ENCODE measurements at places on chromosomes 11 and 22. TPM values are rescaled to one million over a fixed set of nuclear protein-coding genes. Genes with fewer than 3 reads are reported as not detected.

GRCh38 chr11:7165911-7166310 is 77.1 kb downstream of the RBMXL2 start:
- DNase-seq = no peak

GRCh38 chr11:47183969-47184368 is 2.3 kb downstream of the PACSIN3 start:
- no peak for DNase-seq

GRCh38 chr11:640021-640706 is 3.1 kb downstream of the DRD4 start:
- DNase-seq = no peak

DNA sequence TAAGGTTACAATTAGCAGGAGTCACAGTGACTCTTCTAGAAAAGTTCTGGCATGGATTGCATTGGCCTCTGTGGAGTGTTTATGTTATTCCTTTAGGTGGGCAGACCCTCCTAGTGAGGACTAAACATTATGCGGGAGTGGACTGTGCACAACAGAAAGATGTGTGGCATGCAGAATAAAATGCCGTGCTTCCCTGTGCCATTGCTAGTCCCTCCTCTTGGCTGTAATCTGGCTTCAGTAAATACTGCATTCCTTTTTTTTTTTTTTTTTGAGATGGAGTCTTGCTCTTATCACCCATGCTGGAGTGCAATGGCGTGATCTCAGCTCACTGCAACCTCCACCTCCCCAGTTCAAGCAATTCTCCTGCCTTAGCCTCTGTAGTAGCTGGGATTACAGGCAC is 45.0 kb downstream of the SLC5A1 start:
- no peak for DNase-seq

DNA sequence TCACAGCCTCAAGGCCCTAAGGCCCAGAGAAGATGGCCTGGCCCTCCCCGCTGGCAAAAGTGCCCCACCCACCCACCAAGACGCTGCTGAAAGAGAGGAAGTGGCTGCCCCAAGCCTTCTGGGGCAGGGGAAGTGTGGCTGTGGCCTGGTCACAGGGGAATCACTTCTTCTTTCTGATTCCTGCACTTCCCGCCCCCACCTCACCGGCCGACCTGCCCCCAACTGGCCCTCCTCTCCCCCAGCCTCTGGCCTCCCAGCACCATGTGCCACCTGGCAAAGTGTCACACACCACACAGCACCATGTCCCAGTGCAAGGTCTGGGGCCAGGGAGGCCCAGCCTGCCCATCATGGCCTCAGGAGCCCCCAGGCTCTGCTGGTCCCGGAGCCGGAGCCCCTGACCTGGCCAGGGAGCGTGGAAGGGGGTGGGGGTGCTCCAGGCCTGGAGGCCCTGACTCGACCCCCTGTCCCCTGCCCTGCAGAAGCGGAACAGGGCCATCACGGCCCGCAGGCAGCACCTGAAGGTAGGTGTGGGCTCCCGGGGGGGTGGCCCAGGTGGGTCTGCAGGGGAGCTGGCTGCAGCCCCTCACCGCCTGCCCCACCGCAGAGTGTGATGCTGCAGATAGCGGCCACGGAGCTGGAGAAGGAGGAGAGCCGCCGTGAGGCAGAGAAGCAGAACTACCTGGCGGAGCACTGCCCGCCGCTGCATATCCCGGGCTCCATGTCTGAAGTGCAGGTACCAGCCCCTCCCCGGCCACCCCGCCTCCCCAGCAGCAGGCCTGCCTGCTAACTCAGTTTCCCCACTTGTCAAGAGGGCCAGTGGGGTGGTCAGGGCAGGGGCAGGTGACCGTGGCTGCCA is 1.4 kb downstream of the TNNI2 start:
- DNase-seq = no peak

DNA sequence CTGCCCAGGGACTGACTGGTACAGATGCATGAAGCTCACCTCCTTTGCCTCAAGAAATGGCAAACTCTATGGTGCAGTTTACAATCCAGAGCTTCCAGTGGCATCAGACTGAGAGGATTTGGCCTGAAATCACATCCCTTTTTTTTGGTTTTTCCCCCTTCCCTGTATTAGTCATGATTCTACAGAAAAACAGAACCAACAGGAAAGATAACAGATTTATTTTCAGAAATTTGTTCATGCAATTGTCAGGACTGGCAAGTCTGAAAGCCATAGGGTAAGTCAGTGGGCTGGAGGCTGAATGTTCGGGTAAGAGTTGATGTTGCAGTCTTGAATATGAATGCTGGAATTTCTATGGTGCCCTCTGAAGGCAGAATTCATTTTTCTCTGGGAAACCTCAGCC is 12.0 kb upstream of the ZDHHC13 start:
- no peak for DNase-seq

- no peak for DNase-seq
These were observed 2.9 kb upstream of the SERPINH1 start for GRCh38 chr11:75558939-75559843.

The ZFP91 gene
- total RNA-seq = 56.0 TPM

The ADORA2A gene
- total RNA-seq = 8.0 TPM

All from occipital lobe (tissue), 3 donors.